Pancreas (tissue), 10 donors: ENCODE measurements at places on chromosomes 1 and 21.
A peak's percentile ranks its signal among the peaks of the same experiment; 100 is the strongest.

GRCh38 chr1:78280626-78281025 is 210.1 kb upstream of the PTGFR start:
- no peak for DNase-seq

DNA sequence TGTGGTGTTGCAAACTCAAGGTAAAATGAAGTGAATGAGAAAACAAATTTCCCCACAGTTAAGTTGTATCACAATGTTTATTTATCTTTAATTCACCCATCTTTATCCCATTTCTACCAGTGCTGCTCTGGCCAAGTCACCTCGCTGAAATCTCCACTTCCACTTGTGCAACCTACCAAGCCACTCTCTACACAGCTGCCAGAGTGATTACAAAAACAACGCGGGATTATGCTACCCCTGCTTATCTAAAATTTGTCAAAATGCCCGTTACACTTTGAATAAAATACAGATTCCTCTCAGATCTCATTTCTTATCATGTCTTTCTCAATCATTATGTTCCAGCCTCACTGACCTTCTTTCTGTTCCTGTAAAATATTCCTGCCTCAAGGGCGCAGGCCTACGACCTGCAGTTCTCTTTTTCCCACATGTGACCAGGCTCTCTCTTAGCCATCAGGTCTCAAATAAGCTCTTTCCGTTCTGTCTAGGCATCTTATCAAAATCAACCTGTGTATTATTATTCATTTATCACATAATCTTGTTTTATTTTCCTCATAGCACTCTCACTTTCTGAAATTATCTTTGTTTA is 95.6 kb downstream of the NTMT2 start:
- no peak for DNase-seq

GRCh38 chr1:29196863-29197589 is 15.3 kb upstream of the SRSF4 start:
- DNase-seq = no peak

DNA sequence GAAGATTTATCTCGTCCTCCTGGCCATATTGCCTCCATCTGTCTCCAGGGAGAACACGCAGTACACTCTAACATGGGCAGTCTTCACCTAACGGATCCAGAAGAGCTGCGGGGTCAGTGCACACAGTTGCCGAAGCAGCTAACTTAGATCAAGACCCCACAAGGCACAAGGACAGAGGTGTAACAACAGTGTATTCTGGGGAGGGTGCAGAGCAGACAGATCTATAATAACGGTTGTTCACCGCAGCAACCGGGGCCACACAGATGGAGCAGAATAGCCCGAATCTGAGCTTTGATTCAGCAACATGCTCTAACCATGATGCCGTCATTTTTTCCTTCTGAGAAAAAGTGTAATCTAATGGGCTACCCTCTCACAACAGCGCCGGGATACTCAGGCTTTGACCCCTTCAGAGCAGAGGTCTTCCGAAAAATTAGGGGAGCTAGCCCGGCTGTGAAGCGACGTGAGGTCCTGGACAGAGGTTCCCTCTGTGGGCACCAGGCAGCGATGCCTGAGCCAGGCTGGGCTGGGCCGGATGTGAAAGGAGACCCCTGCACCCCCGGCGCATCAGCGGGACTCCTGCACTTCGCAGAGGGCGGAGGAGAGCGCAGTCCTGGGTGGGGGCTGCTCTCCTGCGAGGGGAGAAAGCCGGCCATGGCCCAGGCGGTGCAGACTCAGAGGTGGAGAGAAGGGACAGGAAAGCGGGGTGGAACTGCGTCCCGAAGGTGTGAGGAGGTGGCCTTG is 57.5 kb downstream of the BCL9 start:
- peak; percentile 67 for DNase-seq

DNA sequence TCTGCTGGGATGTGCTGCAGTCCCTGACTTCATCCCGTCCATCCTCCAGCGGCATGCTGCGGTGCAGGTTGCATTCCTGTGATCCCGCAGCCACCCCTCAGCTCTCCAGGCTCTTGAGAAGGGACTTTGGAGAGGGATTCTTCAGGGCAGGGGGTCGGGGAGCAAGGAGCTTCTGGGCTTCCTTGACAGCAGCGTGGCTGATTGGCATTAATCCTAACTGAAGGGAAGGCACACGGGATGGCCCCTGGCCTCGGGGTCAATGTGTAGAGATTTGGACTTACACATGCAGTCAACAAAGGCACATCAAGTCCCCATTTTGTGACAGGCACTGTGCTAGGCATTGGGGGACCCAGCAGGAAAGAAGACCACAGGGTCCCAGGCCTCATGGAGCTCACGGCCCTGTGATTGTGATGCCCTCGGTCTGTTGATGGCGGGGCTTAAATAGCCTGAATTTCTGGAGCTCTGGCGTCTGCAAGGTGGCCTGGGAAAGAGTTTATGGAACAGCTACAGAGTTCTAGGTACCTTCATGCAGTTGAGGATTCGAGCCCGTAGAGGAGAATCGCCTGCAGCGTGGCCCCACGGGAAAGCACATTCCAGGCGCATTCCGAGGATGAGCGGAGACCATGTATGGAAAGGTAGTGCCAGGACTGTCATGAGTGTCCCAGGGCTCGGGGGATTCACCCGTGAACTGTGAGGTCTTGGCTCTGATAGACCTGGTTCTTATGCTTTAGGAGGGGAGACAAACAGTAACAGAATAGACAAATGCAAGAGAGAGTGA is 20.1 kb downstream of the PSEN2 start:
- DNase-seq = no peak

DNA sequence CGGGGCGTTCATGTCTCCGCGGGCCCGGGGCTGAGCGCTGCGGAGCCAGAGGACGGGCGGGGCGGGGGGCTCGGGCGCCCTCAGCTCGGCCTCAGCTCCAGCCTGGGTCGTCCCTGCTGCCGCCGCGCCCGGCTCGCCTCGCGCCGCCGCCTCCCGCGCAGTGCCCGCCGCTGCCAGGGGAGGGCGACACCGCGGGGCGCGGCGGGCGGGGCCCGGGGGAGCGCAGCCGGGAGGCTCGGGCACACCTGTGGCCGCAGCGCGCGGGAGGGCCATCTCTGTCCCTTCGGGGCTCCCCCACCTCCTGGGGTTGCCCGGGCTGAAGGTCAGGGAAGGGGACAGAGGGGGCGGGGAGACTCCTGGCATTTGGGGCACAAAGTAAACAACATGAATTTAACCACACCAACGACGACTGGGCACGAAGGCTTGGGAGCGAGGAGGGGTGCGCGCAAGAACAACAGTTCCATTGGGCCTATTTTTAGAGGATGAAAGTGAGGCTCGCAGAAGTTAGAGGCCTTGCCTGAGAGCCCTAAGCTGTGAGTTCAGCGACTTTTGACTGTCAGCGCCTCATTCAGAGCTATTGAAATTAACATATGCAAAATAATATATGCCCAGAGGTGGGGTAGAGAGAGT is at the start of gene FAM131C:
Gene FAM131C, minus strand, starts transcription at position 162 of the 630 bp plus-strand sequence. CDS start 209 bp downstream, outside the sequence.
- peak; percentile 86 for DNase-seq

DNA sequence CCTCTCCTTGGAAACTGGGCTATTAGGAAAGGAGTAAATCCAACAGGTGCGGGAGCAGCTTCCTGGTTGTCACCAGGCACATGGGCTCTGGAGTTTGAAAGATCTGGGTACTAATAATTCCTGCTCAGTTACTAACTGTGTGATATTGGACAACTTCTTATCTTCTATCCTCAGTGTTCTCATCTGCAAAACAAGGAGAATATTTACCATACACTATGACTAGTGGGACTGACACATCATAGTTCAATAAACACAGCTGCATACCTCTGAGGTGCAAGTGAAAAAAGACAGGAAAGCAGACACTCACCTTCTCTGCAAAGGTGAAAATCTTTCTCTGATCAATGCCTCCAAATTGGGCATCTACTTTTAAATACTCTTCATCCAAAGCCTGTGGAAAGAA is 19.7 kb downstream of the YARS1 start:
- DNase-seq = no peak

DNA sequence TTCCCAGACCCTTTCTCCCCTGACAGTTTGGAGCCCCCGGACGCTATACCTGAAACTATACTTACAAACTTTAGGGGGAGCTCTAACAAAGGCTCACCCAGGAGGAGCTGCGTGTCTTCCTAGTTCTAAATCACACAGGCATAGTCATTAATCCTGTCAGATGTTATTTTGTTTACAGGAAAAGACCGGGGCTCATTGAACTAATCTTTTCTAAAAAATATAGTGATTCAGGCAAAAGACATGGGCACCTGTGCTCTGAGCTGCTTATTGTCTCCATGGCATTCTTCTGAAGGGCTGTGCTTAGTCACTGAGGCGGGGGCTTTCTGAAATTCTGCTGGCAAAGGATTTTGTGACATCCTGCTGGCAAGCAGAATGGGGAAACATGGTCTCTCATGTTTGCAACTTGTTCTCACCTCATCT is 1577.0 kb downstream of the NCAM2 start:
- DNase-seq = no peak

GRCh38 chr1:185735701-185736064 is 1.5 kb downstream of the HMCN1 start:
- DNase-seq = no peak

GRCh38 chr1:228500901-228501871 is 14.0 kb downstream of the RNF187 start:
- DNase-seq = peak; percentile 87

DNA sequence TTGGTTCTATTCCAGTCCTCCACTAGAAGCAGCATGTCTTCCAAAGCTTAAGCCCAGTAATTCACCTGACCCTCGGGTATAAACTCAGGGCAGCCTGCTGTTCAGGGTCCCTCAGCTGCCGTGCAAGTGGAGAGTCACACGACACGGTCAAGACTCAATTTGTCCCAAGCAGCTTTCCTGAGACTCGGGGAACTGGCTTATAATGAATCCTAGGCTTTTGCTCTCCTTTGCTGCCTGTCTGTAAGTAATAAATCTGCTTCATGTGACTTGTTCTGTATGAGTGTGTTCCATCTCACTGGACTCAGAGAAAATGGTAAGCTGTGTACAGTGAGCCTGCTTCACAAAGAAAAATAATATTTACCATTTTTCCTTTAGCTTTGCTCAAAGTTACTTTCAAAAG is 119.8 kb downstream of the CYYR1 start:
- DNase-seq = no peak

GRCh38 chr1:222759451-222760035 is 22.5 kb downstream of the FAM177B start:
- DNase-seq = no peak

DNA sequence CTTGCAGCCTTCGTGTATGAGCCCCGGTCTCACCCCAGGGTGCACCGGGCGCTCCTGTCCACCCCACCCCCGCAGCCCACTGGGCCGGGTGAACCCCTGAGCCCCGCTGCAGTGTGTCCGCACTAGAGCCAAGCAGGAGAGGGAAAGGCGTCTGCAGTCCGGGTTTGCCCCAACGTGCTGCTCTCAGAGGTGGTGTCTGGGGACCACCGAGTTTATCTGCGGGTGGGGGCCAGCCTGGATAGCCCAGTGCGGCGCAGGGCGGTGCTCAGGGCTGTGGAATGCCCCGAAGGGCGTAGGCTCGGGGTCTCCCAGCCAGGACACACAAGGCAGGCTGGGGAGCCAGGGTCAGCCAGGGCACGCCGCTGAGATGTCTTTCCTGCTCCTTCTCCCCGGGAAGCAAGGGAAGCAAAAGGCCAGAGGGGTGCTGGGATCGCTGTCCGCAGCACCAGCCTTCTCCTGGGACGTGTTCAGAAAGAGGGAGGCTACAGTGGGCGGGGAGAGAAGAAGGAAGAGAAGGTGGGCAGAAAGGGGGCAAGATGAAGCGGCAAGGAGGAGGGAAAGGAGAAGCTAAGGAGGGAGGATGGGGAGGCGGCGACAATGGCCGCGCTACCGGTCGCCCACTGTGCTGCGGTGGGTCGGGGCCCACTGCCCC is 56.6 kb downstream of the MAB21L3 start:
- DNase-seq = no peak

- no peak for DNase-seq
Measured at GRCh38 chr21:46081022-46081861, 16.7 kb upstream of the COL6A2 start.

DNA sequence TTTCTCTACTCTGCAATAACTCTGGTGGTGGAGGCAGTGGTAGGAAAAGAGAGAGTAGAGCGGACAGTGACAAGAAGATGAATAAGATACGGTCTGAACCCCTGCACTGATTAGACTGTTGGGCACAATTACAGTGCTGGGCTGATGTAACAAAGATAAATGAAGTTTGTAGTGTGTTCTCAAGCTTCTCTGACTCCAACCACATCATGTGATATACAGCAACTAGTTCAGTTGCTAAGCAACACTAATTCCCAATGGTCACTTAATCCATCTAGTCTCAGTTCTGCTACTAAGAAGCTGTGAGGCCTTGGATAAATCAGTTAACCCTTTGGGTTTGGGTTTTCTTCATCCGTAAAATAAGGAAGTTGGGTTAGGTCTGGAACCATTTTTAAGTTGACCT is 17.3 kb downstream of the DDR2 start:
- DNase-seq = no peak

DNA sequence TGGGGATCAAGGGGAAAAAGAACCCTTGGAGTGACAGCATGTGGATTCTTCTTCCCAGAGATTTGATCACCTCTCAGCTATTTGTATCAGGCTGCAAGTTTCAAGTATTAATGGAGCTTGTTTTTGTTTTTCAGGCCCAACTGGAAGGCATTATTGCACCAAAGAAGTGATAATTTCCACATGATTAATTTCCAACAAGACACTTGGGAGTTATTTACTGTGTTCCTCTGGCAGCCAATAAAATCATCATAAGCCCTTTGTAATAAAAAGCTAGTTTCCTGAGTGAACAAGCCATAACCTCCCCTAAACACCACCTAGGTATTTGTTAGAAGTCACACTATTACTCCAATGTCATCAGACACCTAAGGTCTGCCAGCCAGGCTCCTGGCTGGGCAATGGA is 8.2 kb downstream of the DNALI1 start:
- no peak for DNase-seq

DNA sequence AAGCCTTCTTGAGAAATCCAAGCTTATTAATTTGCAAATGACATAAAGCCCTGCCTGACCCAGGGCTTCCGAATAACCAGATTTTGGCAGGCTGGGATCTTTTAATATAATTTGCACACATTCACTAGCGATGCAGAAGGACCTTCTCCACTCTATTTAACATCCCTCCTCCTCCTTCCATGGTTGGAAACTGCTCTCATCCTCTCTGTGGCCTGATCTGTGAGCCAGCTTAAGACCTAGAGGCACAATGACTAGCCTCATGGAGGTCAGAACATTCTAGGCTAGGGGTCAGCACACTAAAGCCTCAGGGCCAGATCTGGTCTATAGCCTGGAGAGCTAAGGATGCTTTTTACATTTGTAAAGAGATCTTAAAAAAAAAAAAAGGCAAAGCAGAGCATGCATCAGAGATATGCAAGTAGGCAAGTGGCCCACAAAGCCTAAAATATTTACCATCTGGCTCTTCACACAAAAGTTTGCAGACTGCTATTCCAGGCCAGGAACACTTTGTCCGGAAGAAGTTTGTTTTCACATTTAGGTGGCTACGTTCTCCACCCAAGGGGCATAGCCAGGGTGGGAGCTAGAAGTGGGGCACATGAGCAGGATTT is 138.2 kb upstream of the HMGB4 start:
- no peak for DNase-seq

- no peak for DNase-seq
Measured at GRCh38 chr1:115814685-115815398, 26.1 kb downstream of the NHLH2 start.

- no peak for DNase-seq
Measured at GRCh38 chr1:36517011-36517771, 34.5 kb upstream of the CSF3R start.

- no peak for DNase-seq
Measured at GRCh38 chr1:197199923-197200271, 53.4 kb upstream of the ASPM start.

- peak; percentile 85 for DNase-seq
Measured at GRCh38 chr1:234599617-234600417, 10.2 kb downstream of the IRF2BP2 start.
